ENCODE measurements at places on chromosomes 3 and 15.

GRCh38 chr3:127377801-127378655, 90.2 kb upstream of the PRR20G start:
- no peak for DNase-seq

DNA sequence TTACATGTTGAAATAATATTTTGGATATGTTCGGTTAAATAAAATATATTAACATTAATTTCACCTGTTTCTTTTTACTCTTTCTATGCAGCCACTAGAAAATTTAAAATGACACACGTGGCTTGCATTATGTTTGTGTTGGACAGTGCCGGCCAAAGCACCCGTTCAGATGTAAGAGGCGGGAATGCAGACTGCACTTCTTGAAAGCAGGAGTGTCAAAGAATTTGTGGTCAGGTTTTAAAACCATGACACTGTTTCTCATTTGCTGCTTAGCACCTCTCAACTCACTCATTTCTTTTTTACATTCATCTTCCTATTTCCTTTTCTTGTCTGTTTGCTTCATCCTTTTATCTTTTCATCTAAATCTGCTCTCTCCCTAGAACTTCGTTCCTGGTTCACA, 35.3 kb upstream of the MINAR1 start:
- no peak for DNase-seq

- no peak for DNase-seq
Measured at GRCh38 chr3:173711619-173712018, 314.1 kb downstream of the NLGN1 start.

GRCh38 chr15:42608110-42608531, 32.7 kb downstream of the STARD9 start:
- peak; percentile 44 for DNase-seq

GRCh38 chr3:196124608-196125007, 42.7 kb upstream of the TFRC start:
- DNase-seq: no peak

DNA sequence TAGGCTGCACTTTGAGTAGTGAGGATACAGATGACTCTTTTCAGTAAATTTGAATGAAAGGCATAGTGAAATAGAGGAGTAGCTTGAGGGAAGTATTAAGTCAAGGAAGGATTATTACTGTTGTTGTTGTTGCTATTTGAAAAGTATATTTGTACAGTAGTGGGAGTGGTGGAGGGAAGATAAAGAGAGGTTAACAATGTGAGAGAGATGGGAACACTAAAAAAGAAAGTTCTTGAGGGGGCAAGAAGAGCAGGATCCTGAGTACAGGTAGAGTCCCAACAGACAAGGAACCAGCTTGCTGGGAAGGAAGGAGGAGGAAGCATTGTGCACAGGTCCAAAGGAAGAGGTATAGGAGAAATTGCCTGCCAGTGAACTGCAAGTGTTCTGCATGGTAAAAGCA, 75.6 kb upstream of the GOLGA8B start:
- no peak for DNase-seq

DNA sequence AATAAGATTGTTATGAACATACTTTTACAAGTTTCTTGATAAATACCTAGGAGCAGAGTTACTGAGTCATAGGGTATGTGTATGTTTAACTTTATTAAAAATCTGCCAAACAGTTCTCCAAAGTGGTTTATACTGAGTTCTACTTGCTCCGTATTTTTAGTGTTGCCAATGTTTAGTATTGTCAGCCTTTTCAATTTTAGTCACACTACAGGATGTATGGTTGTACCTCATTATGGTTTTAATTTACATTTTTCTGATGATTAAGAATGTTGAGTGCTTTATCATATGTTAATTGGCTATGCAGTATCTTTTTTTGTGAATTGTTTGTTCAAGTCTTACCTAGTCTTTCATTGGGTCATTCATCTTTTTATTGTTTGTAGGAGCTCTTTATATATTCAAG, 4.3 kb downstream of the TMOD3 start:
- no peak for DNase-seq

DNA sequence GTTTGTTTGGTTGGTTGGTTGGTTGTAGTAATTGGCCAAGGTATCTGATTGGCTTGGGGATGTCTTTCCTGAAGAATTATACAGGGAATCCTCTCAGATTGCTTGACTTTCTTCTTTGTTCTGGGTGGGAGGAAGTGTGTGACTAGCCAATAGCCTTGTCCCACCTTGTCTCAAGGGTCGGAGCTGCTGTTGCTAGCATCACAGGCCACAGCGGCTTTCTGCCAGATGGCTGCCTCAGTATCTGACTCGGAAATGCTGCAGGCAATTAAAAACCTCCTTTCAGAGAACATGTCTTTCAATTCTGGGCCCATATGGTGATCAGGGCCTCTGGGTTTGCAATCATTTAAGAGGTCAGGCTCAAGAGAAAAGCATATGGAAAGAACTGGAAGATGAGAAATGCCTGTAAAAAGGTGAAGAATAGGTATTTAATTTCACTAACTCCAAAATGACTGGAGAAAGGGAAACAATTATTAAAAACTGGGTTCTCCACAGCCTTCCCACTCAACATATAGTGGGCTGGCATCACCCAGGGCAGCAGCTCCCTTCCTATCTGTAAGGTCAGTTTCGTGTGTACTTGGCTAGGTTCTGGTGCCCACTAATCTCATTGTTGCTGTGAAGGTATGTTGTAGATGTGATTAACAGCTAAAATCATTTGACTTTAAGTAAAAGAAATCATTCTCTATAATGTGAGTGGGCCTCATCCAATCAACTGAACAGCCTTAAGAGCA, 32.4 kb downstream of the TGFBR2 start:
- no peak for DNase-seq

DNA sequence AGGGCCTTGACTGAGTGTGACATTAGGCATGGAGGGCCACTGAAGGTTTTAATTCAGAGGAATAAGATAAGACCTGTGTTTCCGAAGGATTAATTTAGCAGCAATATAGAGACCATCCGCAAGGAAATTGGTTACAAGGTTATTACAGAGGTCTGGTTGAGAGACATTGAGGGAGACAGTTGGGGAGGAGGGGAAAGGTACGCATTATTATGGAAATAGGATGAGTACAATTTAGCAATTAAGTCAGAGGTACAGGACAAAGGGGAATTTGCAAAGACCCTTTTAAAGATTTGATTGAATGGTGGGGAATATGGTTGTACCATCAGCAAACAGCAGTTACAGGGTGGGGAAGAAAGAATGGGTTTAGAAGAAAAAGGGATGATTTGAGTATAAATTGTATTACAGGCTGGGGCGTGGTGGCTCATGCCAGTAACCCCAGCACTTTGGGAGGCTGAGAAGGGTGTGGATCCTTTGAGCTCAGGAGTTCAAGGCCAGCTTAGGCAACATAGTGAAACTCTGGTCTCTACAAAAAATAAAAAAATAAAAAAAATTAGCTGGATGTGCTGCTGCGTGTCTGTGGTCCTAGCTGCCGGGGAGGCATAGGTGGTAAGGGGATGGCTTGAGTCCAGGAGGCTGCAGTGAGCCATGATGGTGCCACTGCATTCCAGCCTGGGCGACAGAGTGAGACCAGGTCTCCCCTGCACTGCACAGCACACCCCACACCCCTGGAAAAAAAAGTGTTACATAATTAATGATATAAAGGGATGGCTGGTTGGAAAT, 11.3 kb downstream of the ARL8B start:
- DNase-seq: no peak

- no peak for DNase-seq
Measured at GRCh38 chr3:25349095-25349494, 79.0 kb upstream of the RARB start.

DNA sequence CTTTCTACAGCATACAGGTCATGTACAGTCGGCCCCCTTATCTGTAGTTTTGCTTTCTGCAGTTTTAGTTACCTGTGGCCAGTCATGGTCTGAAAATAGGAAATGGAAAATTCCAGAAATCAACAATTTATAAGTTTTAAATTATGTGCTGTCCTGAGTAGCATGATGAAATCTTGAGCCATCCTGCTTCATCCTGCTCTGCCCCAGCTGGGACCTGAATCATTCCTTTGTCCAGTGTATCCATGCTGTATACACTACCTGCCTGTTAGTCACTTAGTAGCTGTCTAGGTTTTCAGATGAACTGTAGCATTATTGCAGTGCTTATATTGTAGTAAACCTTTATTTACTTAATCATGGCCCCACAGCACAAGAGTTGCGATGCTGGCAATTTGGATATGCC, 44.8 kb downstream of the AP4E1 start:
- no peak for DNase-seq

GRCh38 chr3:54312156-54312899, 190.0 kb downstream of the CACNA2D3 start:
- no peak for DNase-seq

GRCh38 chr3:11530153-11530721, 113.5 kb downstream of the VGLL4 start:
- no peak for DNase-seq

DNA sequence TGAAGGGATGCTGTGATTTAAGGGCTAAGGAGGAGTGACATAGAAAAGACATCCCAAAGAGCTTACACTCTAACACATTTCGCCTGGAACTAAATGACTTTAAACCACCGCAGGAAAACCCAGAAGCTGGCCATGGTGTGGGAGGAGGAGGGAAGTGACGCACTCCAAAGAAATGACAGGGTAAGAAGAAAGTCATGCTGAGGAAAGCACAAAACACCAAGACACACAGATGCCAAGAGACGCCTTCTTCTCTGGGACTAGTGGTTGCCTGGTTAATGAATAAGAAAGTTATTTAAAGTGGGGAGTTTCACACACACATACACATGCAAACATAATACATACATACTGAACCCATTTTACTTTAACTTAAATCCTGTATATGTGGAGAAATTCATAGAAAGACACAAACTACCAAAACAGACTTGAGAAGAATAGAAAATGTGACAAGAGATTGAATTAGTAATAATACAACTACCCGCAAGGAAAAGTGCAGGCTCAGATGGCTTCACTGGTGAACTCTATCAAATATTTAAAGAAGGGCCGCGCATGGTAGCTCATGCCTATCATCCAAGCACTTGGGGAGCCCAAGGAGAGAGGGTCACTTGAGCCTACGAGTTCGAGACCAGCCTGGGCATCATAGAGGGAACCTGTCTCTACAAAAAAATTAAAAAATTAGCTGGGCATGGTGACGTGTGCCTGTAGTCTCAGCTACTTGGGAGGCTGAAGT, 125.5 kb downstream of the NSMCE3 start:
- no peak for DNase-seq

DNA sequence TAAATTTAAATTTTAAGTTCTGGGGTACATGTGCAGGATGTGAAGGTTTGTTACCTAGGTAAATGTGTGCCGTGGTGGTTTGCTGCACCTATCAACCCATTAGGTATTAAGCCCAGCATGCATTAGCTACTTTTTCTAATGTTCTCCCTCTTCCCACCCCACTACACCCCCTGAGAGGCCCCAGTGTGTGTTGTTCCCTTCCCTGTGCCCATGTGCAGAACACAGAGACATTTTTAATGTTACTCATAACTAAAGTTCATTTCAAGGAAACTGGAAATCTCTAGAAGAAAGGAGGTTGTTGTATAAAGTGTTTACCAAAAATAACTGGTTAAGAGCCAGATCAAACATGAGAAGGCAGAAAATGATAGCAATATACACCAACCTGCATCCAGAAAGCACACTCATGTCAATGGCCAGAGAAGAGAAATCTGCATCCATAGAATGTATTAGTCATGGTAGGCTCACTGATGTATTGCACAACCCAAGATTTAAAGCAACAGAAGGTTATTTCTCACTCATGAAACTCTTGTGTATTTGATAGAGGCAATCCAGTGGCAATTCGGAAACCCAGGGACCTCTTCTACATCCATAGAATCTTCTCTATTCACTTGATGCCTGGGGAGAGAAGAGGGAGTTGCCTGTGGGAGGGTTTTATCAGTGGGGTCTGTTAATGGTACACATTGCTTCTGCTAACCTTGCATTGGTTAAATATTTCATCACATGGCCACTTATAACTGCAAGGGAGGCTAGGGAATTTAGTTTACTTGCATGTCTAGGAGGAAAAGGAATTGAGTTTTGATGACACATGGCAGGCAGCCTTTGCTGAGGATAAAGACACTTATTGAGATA, 321.9 kb upstream of the RASGRP1 start:
- DNase-seq: no peak

GRCh38 chr3:127791221-127791913, 30.9 kb downstream of the MGLL start:
- no peak for DNase-seq

- peak; percentile 2 for DNase-seq
Measured at GRCh38 chr3:157572559-157573270, 69.5 kb upstream of the VEPH1 start.

DNA sequence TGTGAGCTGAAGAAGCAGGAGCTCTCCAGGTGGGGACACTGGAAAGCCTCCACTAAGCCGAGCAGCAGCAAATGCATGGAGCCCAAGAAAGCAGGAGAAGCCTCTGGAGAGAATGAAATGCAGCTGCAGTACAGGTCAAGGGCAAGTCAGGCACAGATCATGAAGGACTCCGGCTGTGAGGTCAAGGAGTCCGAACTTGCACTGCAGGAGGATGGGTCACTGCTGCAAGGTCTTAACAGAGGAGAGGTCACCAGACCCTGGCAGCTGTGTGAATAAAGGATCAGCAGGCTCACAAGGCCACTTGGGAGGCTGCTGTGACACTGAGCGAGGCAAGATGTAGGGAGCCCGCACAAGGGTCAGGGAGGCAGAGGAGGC, 24.7 kb upstream of the SLC41A3 start:
- no peak for DNase-seq

DNA sequence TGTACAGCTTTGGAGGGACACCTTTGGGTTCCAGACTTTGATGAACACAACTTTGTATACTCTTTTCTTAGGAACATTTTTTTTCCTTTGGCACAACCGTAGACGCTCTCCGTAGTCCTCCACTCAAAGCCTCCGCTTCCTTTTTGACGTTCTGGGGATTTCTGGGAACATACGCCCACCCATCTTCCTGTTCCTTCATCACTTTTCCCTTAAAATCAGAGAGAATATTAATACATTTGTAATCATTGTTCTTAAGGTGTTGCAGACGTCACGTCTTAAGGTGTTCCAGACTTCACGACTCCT, 405 bp upstream of the SPG21 start:
- DNase-seq: no peak

DNA sequence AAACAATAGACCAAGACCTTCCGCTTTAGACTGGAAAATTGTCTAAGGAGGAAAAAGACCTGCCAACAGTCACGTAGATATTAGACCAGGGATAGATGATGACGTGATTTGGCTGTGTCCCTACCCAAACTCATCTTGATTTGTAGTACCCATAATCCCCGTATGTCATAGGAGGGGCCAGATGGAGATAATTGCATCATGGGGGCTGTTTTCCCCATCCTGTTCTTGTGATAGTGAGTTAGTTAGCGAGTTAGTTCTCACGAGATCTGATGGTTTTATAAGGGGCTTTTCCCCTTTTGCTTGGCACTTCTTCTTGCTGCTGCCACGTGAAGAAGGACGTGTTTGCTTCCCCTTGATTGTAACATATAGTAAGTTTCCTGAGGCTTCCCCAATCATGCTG, 31.7 kb upstream of the SUCLG2 start:
- no peak for DNase-seq

- no peak for DNase-seq
Measured at GRCh38 chr3:3665961-3666640, 133.1 kb upstream of the LRRN1 start.

- no peak for DNase-seq
Measured at GRCh38 chr15:78907577-78907976, 34.9 kb downstream of the MORF4L1 start.
